ENCODE measurements at places on chromosomes 1 and 21. TPM values are rescaled to one million over a fixed set of nuclear protein-coding genes. Genes with fewer than 3 reads are reported as not detected.

CLDN14 gene
- total RNA-seq: 0.16 TPM

ESRRG gene
- 14.0 TPM for total RNA-seq

TACSTD2 gene
- total RNA-seq: 40.6 TPM

PDC gene
- total RNA-seq: not detected

DNA sequence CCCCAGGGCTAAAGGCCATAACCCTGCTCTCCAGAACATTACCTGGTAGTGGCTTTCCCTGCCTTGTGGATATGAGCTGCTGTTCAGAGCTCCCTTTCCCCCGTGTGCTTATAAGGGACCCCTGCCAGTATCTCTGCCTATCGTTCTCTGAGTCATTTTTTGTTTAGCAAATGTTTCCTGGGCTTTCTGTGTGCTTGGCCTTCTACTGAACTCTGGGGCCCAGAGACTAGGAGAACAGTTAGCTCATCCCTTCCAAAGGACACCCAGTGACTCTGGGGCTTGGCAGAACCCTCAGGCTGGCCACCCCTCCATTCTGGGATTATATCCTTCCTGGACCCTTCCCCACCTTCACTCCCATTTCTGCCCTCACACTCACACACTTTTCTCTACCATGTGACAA is 80.8 kb upstream of the POU3F1 start:
- DNase-seq: peak; percentile 43

DNA sequence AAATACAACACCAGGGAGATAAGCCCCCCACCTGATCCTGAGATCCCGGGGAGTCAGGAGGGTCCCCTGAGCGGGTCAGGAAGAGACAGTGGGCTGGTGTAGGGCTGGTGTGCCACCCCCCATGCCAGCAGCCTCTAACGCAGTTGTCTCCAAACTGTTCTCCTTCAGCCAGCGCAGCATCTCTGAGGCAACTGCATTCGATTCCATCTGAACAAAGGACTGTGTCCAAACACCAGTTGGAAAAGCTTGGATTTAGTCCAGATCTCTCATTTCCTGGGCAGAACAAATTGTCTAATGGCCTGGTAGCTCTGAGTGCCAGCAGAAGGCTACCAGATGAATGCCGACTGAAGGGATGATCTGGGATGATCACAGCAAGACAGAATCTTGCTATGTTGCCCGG is 44.1 kb upstream of the EIF4G3 start:
- no peak for DNase-seq

DNA sequence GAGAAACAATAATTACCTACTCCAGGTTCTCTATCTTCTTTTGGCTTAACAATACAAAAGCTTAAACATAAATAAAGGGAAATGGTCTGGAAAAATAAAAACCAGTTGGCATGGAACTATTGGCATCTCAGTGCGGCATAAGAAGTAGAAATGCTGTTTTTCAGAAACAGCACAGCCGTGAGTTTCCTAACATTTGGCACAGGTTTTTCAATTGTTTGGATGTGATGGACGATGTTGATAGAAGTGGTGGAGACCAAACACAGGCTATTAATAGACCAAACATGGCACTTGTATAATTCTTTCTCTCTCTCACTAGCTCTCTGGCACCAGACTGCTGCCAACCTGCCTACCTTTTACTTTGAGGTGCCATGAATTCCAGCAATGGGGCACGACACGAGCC is 36.2 kb downstream of the KCNN3 start:
- no peak for DNase-seq

- DNase-seq: no peak
Observed at GRCh38 chr1:228082918-228083870, 686 bp downstream of the ARF1 start.

GRCh38 chr1:34851431-34852105 is 8.0 kb downstream of the SMIM12 start:
- no peak for DNase-seq

GRCh38 chr1:191674626-191675179 is 483.6 kb upstream of the RGS18 start:
- peak; percentile 63 for DNase-seq

GRCh38 chr1:114521396-114522263 is 10.6 kb upstream of the TRIM33 start:
- DNase-seq: no peak

- no peak for DNase-seq
Observed at GRCh38 chr1:31809698-31810097, 6.1 kb downstream of the SPOCD1 start.

DNA sequence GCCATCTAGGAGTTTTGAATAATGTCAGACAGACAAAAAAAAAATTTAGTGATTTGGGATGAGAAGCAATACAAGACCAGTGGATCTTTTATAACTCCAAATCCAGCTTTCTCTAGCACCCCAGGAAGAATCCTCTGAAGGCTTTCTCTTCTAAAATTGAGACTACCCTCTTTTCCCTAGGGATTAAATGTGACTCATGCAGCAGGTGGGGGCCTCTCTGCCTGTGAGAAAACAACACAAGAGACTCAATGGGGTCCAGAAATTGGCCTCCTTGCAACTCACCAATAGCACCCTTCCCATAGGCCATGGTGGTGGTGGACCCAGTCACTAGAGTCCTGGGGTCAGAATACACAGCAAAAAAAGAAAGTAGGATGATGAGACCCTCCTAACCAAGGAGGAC is 120.3 kb upstream of the ATP1A1 start:
- DNase-seq: no peak

All from urinary bladder (tissue), 4 donors.